MV-4-11 (cell line): ENCODE measurements at places on chromosomes 6 and 20.
A peak's percentile ranks its signal among the peaks of the same experiment; 100 is the strongest.

GRCh38 chr6:3489027-3489757, 32.3 kb upstream of the SLC22A23 start:
- DNase-seq, result no peak

- no peak for DNase-seq
Measured at GRCh38 chr20:38665506-38666285, 58.6 kb upstream of the SLC32A1 start.

DNA sequence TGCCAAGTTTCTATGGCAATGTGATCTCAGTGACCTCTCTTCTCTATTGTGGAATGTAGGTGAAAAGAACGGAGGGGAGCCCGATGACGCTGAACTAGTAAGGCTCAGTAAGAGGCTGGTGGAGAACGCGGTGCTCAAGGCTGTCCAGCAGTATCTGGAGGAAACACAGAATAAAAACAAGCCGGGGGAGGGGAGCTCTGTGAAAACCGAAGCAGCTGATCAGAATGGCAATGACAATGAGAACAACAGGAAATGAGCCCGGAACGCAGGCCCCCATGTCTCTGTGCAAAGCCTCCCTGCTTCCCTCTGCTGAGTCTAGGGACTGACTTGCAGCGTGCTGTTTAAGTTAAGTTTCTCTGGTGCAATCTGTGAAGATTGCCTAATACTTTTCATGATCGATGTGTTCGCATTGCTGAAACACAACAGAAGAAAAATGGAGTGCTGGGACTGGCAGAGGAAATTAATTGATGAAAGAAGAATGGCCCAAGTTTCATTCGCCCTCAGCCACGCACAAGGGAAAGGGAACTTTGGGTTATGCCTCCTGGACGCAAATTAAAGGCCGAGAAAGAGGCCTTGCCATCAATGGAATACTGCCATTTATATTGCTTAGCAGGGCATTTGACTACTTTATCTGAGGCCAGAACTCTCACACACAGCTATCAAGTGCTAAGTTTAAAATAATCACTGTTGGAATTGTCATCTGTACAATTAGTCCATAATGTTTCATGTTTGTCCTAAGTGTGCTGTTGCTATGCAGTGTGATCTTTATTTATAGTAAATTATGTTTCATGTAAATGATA, 146.4 kb downstream of the AKAP7 start:
- peak; percentile 88 for DNase-seq

GRCh38 chr6:2998998-2999617, 586 bp upstream of the NQO2 start:
- peak; percentile 62 for DNase-seq

GRCh38 chr20:62276439-62276838, 26.4 kb upstream of the ADRM1 start:
- no peak for DNase-seq

DNA sequence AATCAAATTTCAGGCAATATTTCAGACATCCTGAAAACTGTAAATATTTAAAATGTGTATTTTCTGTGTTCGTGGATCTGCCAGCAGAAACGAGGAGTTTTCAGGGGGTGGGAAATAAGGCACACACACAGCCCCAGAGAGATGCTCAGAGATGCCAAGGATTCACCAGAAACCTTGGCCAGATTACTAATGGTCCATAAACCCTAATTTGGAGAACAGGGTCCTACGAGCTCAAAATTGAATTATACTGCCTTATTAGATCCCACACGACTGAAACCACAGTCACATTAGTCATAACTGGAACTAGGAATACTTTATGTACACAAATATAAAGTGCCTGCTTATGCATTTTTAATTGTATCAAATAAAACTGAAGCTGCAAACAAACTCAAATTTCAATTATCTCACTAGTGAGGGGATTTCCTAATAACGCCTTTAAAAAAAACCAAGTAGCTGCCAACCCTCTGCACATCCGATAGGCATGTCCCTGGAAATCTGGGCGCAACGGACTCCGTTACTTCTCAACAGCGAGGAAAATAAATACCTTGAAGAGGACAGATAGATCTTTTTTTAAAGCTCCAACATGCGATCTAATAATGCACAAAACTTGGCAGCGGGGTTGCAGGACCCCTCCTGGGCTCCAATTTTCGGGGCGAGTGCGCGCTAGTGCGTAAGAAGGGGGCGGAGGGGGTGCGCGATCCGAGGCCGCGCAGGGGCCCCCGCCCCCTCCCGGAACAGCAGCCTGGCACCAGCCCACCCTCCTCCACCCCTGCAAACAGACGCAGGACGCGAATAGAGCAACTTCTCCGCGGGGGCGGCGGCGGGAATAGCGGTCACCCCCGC, 897 bp downstream of the CHD6 start:
- DNase-seq, result no peak

- DNase-seq, result no peak
Measured at GRCh38 chr6:2514965-2515543, 235.7 kb downstream of the MYLK4 start.

GRCh38 chr6:46329568-46329967, 158.8 kb upstream of the ENPP5 start:
- no peak for DNase-seq

DNA sequence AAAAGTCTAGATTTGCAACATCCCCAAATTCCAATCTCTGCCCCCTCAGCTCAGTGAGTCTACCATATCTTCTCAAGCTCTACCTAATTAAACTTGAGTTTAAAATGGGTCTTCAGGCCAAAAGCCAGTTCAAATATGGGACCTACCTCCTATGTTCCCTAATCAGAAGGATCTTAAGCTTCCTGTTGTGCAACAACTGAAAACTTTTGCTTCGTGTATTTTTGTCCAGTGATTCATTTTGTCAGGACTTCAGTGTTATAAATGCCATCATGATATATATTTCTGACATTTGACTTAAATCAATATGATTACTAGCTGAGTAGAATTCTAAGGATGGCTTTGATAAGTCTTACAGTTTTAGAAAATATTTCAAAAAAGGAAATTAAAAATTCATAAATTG, 622.6 kb upstream of the PTCHD4 start:
- DNase-seq, result no peak

DNA sequence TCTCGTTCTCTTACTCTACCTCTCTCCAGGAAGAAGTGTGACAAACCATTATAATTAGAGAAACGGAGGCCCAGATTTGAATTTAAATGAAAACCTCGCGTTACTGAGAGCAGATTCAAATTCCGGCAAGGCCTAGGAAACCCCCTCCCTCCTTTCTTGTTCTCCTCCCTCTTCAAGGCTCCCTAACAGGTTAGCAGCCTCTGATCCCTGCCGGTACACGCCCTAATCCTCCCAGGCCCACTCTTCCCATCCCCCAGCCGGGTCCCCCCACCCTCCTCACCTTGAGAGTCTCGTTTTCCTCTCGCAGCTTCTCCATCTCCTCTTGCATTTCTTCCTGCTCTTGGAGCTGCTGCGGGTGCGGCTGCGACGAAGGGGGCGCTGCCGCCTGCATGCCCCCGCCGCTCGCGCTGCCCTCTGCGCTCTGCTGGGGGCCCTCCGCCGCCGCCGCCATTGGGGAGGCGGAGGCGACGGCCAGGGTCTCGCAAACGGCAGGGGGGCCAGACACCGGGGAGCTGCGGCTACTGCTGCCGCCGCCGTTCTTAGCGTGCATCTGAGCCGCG, 3.8 kb downstream of the MTCL3 start:
- no peak for DNase-seq

DNA sequence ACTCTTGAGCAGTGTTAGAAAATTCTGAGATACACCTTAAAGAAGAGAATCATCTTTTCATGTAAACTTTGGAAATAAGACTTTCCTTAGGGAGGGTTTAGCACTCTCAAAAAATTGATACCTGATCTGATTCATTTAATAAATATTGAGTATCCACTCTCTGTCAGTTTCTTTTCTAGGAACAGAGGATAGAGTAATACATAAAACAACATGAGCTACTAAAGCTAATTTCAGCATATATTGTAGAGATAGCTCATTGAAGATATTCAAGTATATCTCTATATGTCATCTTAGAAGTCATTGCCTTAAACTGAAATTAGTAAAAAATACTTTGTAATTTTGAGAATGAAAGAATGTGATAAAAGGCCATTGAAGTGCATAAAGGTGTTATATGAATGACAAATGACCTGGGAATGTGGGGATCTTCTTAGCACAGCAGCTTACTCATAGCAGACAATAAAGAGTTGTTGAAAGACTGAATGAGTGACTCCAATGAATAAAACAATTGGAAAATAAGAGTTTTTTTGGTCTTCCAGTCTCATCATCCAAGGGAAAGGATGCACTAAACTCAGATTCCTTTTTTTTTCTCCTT, 29.2 kb downstream of the RHAG start:
- DNase-seq, result no peak

DNA sequence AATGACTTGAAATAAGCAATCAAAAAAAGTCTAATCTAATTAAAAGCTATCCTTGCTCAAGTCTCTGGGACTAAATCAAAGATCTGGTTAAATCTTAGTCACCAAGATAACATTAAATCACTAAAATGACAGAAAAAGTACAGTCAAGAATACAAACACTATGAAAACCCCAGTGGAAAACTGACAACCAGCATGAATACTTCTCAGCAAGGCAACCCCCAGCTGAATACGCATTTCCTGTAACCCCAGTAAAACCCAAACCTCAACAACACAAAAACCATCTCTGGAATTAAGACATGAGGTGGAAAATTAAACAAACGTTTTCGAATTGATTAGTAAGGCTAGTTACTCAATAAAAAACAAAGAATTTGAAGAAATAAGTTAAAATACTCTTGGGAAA, 23.7 kb upstream of the ZC3H12D start:
- DNase-seq, result no peak

GRCh38 chr6:107267634-107268033, 152.3 kb upstream of the BEND3 start:
- no peak for DNase-seq

DNA sequence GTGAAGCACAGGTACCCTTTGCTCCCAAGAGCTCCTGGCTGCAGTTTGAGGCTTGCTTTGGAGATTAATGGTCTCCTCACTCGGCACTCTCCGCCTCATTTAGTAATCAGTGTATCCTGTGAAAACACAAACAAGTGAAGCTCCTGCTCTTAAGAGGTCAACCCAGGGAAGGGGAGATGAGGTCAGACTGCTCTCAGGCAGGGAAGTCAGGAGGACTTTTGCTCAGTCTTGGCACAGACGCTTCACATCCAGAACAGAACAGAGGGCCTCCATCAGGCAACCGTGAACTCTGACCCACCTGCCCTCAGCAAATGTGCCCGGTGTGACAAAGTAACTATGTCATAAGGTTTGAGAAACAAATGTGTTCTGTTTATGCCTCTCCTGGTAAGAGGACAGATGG, 428.8 kb upstream of the JARID2 start:
- no peak for DNase-seq

- no peak for DNase-seq
Measured at GRCh38 chr20:2768632-2769015, 31.8 kb downstream of the CPXM1 start.

GRCh38 chr6:134064461-134064860, 12.0 kb upstream of the SLC2A12 start:
- no peak for DNase-seq

GRCh38 chr6:147707524-147707923, 199.0 kb downstream of the SAMD5 start:
- DNase-seq, result no peak

GRCh38 chr6:11161031-11161956, 49.8 kb upstream of the ERVFRD-1 start:
- DNase-seq, result no peak

GRCh38 chr20:33387177-33387576, 14.1 kb downstream of the CDK5RAP1 start:
- no peak for DNase-seq

- DNase-seq, result no peak
Measured at GRCh38 chr6:63114610-63115211, 96.6 kb upstream of the FKBP1C start.

GRCh38 chr6:138227316-138227781, 9.1 kb upstream of the PBOV1 start:
- DNase-seq, result no peak

DNA sequence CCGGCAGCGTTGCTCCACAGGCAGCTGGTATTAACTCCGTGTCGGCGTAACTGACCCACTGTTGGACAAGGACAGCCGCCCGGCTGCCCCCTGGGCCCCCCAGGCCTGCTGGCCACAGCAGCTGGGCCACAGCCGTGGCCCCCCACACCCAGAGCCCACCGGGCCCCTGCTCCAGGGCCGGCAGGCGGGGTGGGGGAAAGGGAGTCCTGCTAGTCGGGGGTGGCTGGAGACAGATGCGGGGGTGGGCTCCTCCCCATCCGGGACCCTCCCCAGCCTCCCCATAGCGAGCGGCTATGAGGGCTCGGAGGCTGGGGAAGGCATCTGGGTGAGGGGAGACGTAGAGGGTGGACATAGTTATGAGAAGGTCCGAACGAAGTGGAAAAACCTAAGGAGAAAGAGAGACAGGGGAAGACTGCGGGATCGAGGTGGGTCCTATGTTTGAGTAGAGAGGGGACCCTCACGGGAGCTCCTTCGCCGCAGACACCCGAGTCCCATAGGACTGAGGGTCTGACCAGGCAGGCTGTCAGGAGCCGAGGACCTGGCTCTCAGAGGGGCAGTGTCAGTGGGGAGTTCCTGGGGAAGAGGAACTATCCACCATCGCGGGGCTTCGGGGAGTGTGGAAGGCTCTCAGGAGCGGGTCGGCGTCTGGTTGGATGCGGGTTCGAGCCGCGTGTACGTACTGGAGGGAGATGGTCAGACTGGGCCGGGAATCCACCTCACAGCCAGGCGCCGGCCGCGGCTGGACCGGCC, 511 bp downstream of the VARS1 start:
- peak; percentile 61 for DNase-seq

DNA sequence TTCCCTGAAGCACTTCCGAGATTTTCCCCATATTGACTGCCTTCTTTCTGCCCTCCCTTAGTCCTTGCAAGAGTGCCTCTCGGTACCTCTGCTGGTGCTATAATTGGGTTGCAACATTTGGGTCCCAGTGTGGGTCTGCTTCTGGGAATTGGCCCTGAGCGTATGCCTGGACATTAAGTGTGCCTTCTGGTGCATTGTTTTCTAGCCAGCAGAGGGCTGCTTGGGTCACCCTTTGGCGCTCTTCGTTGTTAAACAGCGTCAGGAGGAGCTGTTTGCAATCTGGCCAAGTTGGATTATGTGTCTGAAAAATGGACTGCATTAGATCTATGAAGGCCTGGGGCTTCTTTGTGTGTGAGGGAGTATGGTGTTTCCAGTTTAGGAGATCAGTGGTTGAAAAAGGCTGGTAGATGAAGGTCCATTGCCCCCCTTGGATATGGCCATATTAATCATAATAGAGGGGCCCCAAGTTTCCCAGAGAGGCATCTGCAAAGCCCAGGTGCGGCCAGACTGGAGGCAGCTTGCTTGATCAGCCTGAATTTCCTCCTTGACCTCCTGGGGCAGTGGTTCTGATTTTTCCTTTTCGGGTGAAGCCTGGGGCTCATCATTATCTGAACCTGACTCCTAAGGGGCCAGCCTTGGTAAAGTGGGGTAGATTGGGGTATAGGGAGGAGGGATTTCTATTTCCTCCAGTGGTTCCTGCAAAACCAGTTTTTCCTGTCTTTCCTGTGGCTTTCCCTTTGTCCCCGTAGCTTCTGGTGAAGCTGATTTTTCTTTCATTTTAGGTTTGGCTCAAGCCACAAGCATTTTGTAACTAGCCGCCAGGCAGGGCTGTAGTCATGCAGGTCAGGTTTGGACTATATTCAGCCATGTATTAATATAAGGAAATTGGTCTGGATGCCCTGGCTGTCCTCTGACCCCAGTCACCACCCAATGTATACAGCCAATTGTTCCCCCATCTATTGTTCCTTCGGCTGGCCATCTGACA, 85.4 kb upstream of the GPR6 start:
- DNase-seq, result no peak
